ENCODE measurements at places on chromosomes 4 and X.

GRCh38 chr4:61446941-61447340 is 246.8 kb downstream of the ADGRL3 start:
- no peak for DNase-seq

GRCh38 chr4:81418572-81418971 is 53.1 kb downstream of the RASGEF1B start:
- no peak for DNase-seq

- no peak for DNase-seq
These were observed 1.2 kb downstream of the CTPS2 start for GRCh38 chrX:16711219-16711811.

DNA sequence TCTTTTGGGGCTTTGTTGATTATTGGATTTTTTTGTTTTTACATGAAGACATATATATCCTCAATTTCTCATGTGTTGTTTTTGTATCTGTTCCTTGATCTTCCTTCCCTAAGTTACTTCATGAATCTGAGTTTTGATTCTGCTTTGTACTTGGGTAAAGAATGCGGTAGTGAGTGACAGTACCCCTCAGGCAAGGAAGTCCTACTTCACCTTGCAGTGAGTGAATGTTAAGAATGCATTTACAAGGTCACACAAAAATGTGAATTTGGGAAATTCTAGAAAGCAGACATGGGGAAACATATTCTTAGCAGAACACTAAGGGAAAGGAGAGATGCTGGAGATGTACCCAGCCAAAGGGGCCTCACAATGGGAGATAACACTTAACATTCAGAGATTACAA is 373.1 kb upstream of the LCORL start:
- DNase-seq: no peak

- DNase-seq: no peak
These were observed 83.0 kb upstream of the ALG13 start for GRCh38 chrX:111597967-111598366.

- DNase-seq: no peak
These were observed 212.8 kb upstream of the GYPA start for GRCh38 chr4:144353292-144353691.

GRCh38 chr4:4603067-4603466 is 61.2 kb upstream of the STX18 start:
- no peak for DNase-seq

DNA sequence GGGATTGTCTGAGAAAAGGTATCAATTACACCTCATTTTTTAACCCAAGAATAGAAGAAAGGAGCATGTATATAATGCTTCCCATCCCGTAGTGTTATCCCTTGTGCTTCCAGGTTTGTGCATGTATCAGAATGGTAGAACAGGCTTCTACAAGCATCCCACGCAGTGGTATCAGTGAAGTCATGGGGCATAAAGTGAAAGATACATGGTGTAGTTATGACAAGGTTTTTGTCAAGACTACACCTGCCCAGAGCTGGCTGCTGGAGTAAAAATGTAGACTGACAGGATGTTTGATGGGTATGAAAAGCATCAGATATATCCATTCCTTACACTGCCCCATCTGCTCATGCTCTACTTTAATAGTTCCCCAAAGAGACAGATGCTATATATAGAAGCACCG is 9.5 kb downstream of the TLR1 start:
- DNase-seq: no peak

- DNase-seq: no peak
These were observed 52.0 kb downstream of the CHIC1 start for GRCh38 chrX:73615022-73615421.

- DNase-seq: no peak
These were observed 73.8 kb upstream of the DCLK2 start for GRCh38 chr4:150004481-150004880.

DNA sequence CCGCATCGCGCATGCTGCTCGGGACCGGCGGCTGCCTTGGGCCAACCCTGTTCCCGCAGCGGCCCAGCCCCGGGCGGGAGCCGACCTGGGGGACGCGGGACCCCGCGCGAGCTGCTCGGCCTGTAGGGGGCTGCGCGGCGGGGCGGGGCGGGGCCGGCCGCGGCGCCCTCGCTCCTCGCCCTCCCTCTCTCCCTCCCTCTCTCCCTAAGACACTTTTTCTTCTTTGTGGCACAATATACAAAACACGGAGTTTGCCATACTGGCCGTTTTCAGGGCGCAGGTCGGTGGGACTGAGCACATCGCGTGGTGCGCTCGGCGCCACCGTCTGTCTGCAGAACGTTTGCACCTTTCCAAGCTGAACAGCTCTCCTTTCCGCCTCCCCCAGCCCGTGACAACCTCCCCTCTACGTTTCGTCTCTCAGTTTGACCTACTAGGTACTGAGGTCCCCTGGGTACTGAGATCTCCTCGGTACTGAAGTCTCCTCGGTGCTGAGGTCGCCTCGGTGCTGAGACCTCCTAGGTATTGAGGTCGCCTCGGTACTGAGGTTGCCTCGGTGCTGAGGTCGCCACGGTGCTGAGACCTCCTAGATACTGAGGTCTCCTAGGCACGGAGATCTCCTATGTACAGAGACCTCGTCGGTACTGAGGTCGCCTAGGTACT is 261.1 kb upstream of the PLCXD1 start:
- DNase-seq: no peak
